ENCODE measurements at places on chromosomes 3 and 15.

GRCh38 chr3:16028604-16029003, 145.9 kb upstream of the GALNT15 start:
- DNase-seq = no peak

DNA sequence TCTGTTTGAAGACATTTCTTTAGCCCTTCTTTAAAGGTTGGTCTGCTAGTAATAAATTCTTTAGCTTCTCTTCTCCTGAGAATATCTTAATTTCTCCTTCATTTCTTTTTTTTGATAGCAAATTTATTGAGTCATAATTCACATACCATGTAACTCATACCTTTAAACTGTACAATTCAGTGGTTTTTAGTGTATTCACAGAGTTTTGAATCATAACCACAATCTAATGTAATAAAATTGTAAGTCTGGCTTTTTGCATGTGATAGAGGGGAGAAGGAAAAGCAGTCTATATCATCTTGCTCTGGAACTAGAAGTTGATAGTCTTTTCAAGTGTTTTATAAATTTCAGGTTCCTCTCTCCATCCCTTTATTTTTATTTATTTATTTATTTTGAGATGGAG, 81.3 kb downstream of the APBA2 start:
- no peak for DNase-seq

DNA sequence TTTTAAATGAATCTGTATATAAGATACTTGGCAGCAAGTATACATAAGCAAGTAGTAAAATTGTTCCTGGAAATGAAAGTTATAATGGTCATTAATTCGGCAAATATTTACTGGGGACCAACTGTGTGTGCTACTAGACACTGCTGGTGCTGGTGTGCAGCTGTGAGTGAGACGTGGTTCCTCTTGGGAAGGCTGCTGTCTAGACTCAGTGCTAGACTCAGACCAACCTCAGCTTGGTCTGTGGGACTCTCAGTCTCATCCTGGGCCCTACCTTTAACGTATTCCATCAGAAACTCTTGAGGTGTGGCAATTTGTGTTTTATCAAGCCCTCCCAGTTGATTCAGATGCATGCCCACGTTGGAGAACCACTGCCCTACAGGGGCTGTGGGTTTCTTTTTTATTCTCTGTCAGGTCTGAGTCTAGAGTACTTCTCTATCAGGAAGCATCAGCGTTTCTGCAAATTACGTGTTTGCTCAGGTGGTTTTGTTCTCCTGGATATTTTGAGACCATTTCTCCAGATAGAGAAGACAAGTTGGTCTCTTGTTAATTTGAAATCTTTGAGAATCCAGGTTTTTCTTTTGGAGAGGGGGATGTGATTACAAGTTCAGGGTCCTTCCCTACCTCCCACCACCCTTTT, 6.8 kb downstream of the TLNRD1 start:
- no peak for DNase-seq

- DNase-seq = no peak
Observed at GRCh38 chr15:52798529-52799101, 8.5 kb upstream of the ONECUT1 start.

DNA sequence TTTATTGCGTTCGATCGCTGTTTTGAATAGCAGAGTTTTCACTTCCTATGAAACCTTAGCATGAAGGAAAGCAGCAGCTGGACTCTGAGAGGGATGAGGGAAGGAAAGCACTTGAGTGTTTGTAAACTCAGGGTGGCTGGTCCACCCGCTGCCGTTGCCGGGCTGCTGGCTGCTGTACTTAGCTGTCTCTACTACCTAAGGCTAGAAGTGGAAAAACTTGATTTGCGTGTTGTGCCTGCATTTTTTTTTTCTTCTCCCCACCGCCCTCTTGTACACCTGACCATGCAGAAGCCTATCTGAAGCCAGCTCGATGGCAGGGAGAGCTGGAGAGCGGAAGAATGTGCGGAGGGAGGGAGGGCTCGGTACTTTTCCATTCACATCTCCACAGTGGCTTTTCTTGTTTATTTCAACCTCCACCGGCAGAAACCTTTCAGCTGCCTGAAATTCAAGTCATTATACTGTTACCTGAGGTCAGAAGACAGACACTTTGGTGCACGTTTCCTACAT, 4.8 kb upstream of the BCL6 start:
- DNase-seq = no peak

GRCh38 chr15:98787936-98788757, 139.8 kb downstream of the IGF1R start:
- no peak for DNase-seq

- no peak for DNase-seq
Observed at GRCh38 chr3:98563661-98564281, 29.6 kb downstream of the CPOX start.

Data from NCI-H146 (cell line).